Activated naive CD8-positive, alpha-beta T cell treated with anti-CD3 and anti-CD28 coated beads, Interleukin-2, amount 50 U/mL, for 16 hours (primary cell): ENCODE measurements at places on chromosomes 6 and 20.
A peak's percentile ranks its signal among the peaks of the same experiment; 100 is the strongest.

DNA sequence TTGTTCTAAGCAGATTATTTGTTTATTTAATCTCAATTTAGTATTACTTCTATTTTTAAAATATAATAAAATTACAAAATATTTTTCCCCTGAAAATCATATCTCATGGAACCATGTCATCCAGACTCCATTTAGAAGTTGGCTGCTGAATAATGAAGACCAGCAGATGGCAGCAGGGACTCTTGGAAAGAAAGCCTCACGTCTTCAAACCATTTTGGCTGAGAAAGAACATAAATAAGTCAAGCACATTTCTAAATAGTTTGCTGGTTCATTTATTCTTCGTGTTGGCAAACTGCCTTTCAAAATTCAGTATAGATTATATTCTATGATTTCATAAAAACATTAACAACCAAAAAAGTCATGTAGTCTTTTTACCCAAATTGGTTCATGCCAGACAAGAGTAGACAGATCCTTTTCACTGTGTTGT is 71.7 kb downstream of the RCAN2 start:
- no peak for DNase-seq

DNA sequence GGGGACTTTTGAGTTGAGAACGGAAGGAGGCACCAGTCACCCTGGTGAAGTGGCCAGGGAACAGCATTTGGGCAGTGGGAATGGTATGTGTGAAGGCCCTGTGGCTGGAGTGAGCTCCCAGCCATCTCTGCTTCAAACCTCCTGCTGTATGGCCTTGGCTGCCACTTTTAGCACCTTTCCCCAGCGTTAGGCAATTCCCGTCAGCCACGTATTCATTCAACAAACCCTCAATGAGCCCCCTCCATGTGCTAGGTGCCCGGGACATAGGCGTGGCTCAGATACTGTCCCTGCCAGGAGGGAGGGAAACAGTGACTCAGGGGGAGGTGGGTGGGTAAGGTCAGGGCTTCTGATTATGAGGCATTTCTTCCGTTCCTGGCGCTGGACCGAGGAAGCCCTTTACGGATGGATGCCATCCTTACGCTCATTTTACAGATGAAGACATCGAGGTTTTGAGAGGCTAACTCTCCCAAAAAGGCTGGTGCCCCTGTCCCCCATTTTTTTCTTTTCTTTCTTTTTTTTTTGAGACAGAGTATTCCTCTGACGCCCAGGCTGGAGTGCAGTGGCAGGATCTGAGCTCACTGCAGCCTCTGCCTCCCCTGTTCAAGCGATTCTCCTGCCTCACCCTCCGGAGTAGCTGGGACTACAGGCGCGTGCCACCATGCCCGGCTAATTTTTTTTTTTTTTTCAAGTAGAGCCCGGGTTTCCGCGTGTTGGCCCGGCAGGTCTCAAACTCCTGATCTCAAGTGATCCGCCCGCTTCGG is 37.5 kb downstream of the SRC start:
- DNase-seq = no peak

DNA sequence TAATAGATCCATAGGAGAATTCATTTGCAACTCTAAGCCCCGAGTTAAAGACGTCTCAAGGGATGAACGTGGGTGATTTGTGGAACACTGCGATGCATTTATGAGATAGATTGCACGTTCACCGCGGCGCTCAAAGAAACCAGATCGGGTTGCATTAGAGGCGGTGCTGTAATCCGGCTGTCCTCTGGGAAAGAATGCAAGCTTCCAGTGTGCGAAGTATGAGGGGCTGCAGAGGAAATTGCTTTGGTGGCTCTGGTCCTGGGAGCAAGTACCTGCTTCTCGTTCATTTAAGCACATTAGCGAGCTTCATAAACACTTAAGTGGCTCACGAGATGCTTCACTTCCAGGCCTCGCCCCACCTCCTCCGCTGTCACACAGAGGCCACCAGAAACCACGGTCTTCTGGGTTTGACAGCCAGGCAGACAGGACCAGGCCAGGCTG is 182.3 kb downstream of the CDH4 start:
- no peak for DNase-seq

- no peak for DNase-seq
These were observed 47.2 kb downstream of the CTNNBL1 start for GRCh38 chr20:37741055-37741454.

DNA sequence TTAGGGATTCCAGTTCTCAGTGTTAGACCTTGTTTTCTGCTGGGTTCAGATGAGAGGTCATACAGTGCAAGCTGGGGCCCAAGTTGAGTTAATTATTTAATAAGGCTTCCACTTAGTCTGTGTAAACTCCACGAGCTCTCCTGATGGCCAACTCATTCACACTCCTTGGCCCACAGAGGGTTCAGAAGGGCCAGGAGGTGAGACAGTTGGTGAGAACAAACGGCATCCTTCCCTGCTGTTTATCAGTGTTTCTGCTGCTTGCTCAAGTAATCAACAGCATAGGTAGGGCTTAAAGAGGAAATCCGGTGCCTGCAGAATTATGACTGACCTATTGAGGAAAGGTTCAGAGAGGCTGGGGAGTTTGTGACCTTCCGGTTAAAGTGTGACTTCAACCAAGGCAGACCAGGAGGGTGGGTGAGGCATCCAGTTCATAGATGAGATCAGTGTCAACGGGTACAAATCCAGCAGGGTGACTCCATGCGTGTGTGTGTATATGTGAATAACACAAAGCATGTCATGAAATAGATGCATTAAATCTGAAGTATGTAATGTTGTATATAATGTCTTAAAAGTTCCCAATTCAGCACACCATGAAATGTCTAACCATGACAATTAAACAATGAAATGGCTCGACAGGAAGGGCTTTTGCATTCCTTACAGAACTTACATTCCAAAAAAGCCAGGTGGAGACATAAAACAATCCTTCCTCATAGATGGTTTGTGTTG is 37.4 kb upstream of the BCAS1 start:
- no peak for DNase-seq

DNA sequence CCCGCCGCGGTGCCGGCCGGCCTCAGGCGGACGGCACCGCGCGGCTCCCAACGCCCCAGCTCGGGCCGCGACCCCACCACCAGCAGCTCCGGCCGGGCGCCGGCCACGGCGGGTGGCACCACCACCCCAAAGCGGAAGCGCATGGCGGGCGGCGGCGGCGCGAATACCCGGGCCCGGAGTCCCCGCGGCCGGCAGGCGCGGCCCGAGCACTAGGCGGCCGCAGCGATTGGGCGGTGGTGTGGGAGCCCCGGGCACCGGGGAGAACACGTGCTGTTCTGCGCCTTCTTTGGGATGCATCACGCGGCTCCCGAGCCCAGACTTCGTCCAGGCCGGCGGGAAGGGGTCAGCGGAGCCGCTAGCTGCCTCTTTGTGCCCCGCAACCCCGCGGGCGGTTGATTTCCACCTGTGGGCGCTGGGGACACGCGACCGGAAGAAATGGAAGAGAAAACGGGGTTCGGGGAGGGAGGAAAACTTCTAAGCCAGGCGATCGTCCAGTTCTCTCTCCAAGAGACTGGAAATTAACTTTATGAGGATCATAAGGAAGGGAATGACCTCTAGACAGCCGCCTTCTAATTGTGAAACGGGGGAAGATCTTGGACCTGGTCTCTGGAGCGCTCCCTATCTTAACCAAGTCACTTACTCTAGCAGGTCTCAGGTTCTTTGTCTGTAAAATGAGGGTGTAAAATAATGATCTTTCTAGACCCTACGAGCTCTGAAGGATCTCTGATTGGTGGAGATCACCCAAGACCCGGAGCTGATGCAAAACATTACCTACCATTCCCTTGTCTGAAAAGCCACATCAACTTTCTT is at the start of gene EPM2A:
Gene EPM2A (minus strand): TSS at position 165 of the 810 bp plus-strand sequence. CDS start 22 bp downstream, at position 143.
- DNase-seq = peak; percentile 4

DNA sequence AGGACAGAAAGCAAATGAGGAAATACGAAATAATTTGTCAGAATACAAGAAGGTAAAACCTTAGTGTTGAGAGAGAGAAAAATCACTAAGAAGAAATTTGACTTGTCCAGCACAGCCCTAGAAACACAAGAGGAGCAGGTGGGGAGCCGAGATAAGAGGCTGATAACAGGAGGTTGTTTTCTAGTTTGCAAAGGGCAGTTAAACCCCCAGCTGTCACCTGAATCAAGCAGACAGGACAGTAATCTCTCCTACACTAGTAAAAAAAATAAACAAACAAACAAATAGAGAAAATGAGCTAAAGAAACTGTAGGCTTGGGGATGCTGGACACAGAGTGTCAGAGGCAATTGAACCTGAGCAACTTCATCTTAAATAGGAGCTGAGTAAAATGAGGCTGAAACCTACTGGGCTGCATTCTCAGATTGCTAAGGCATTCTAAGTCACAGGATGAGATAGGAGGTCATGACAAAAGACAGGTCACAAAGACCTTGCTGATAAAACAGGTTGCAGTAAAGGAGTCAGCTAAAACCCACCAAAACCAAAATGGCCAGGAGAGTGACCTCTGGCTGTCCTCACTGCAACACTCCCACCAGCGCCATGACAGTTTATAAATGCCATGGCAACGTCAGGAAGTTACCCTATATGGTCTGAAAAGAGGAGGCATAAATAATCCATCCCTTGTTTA is 40.4 kb downstream of the FAM184A start:
- DNase-seq = no peak

DNA sequence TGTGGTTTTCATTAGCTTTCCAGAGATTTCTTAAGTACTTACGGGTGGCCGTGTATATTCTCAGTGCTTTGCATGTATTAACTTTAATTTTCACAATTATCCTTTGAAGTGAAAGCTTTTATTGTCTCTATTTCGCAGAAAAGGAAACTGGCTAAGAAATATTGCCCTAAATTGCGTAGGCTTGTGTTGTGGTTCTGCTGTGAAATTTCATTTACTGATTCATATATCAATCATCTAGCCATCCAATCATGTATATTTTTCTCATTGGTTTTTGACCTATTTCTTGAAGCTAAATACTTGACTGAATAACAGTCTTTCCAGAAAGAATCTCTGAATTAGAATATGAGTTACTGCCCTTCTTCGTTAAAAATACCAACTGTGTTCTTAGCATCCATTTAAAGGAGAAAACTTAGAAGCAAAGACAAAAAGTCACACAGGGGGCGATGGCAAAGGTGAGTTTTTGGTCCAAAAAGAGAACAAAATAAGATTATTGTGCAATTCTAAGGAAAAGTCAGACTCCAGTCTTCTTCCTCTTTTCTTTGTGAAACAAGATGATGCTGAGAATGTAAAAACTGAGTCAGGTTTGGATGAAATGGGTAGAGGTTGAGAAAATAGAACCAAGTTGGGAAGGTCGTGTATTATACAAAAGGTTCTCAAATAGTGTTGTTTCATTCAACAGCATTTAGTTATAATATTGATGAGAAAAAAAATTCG is 1.4 kb downstream of the CYB5R4 start:
- DNase-seq = no peak

DNA sequence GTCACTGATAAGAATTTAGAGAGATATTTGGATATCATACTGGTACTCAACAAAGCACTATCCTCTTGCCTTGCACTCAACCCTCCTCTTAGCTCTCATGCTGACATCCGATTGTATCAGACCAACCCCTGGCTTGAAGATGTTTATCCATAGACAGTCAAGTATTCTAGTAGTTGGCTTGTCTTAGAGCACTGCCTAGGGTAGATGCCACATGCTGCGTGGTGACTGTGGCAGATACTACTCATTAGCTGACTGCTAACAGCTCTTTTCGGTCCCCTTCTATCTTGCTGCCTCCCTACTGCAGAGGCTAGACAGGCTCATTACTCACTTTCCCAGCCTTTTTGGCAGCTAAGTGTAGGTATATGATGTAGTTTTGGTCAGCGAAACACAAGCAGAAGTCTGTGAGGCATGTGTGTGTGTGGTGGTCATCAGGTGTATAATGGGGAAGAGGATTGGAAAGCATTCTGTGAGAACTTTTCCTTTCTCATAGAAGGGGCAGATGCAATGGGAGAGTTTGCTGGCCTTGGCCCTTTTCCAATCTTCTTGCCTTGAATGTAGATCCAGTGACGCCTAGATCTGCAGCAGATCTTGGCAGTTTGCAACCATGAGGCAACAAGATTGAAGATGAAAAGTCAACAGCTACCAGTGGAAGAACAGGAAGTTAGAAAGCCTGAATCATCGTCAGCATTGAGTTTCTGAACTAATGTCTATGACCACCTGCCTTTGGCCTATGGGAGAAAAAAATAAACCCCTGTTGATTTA is 4.4 kb upstream of the IFNGR1 start:
- DNase-seq = no peak
